ENCODE measurements at places on chromosomes 4 and X.

- no peak for DNase-seq
These were observed 1045.0 kb upstream of the ADGRL3 start for GRCh38 chr4:60155088-60155487.

DNA sequence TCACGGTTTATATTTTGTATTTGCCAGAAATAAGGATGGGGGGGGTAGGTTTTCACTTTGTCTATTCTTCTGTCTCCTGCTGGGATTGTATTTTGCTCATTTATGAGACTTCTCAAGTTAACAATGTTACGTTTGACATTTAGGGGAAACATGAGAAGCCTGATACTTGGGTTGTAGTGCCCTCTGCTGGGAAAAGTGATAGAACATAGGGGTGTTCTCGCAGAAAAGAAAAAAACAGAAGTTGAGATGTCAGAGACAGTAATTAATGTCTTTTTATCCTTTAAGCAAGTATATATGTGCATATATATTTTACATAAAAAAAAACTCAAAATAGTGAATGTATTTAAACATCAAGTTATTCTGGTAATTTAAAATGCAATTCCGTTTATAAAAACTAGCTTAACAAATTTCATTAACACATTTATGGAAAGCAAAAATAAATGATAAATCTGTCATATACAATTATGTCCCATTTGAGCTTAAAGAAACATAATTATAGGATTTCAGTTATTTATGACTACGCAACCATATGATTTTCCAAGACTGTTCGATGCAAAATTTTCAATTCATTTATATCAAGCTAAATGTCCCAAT, 46.0 kb upstream of the TMPRSS11F start:
- no peak for DNase-seq

- no peak for DNase-seq
These were observed 531.0 kb upstream of the ZFP42 start for GRCh38 chr4:187464573-187464972.

DNA sequence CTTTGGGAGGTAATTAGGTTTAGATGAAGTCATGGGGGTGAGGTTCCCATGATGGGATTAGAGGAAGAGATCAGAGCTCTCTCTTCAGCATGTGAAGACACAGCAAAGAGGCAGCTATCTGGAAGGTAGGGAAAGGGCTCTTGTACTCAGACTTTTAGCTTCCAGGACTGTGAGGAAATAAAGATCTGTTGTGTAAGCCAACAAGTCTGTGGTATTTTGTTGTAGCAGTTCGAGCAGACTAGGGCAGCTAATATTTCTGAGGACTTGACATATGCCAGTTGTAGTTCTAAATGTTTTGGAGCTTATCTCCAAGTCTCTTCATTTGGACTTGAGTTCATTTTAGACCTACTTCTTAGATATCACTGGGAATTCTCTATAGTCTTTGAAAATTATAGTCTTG, 137.3 kb upstream of the PDE5A start:
- DNase-seq: no peak

DNA sequence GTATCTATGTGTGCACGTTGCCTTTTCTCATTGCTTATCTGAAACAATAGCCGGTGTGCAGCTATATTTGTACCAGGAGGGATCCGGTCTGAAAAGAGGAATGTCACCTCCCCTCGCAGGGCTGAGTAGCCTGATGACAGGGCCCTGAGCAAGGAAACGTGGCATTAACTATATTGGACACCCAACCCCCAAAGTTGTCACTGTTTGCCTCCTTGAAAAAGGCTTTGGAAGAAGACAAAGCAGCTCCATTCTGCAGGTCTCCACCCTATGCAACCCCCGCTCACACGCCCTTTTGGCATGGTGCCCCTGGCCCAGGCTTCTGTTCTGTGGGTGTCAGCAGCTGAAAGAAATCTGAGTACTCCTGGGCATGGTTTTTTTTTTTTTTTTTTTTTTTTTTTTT, 8.2 kb downstream of the PRRG3 start:
- no peak for DNase-seq

DNA sequence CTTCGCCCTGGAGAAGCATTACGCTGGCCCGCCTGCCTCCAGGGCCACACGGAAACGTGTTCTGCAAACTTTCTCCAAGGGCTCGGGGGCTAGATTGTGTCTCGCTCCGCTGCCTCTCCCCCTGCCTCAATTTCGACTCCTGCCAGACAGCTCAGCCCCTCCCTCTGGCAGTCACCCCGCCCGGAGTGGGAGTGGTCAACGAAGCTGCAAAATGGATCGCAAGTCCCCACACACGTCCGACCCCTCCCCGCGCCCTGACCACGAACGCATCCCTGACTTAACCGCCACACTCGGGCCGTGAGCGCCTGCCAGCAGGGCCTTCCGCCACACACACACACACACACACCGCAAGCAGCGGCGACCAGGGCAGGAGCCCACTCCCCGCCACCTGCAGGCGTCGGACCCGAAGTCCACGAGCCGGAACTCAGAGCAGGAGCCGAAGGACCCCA, 47.0 kb upstream of the NKAP start:
- DNase-seq: no peak

DNA sequence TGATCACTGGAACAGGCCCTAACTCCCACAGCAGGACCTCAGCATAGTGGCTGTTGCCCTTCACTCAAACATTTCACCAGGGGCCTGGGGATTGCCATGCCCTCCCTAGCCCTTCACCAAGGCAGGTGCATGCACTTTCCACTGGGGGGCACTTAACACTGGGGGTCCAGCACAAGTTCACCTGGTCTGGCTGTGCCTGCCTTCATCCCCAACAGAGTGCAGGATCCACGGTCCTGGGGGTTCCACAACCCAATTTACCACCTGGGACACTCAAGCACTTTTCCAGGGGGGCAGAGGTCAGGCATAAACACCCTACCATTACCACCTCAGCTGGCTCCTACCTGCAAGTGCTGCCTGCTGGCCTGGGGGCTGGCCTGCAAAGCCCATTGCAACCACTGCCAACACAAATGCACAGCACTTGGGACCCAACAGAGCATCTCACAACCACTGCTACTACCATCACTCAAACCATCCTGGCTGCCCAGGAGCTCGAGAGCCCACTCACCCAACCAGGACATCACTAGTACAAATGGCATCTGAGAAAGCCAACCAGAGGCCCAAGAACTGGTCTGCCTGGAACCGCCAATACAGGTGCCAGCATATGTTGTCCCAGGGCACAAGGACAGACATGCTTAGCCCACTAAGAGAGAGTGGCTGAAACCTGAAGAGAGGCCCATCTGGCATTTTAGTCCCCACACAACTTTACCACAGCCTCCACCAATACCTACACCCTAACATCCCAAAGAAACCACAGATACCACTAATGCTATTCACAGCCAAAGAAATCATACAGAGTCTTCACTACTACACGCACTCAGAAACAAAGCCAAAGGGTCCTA, 43.1 kb downstream of the NAT8L start:
- DNase-seq: no peak

- no peak for DNase-seq
These were observed 11.7 kb downstream of the RELL1 start for GRCh38 chr4:37674439-37674838.

GRCh38 chrX:65971151-65971550, 68.7 kb downstream of the VSIG4 start:
- no peak for DNase-seq

DNA sequence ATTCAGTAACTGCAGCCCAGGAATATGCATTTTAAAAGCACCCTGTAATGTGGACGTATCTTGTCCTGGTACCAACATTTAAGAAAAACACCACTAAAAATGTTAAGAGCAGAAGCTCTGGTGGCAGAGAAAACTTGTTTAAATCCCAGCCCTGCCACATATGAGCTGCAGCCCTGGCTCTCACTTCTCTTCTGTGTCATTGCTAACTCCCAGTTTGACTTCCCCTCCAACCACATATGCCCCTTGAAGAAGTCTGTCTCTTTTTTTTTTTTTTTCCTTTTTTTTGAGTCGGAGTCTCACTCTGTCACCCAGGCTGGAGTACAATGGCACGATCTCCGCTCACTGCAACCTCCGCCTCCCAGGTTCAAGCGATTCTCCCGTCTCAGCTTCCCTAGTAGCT, 14.8 kb downstream of the LHFPL1 start:
- no peak for DNase-seq

DNA sequence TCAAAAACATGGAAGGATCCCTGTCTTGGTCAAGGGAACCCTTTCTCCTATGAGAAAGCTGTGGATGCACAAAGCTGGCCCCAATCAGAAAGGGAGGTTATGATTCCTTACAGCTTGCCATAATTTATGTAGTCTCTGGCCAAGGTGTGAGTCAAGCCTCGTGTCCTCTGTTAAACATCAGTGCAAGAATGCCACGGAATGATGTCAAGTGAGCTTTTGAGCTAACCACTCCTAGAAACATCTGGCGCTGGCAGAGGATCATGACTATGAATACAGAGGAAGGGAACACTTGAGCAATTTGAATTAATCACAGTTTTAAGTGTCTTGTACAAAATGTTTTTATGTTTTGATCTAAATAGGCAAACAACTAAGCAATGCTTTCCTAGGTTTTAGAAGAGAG, 51.5 kb upstream of the RAP2C start:
- DNase-seq: peak; percentile 93

- DNase-seq: no peak
These were observed 19.0 kb downstream of the FHL1 start for GRCh38 chrX:136166221-136166855.

DNA sequence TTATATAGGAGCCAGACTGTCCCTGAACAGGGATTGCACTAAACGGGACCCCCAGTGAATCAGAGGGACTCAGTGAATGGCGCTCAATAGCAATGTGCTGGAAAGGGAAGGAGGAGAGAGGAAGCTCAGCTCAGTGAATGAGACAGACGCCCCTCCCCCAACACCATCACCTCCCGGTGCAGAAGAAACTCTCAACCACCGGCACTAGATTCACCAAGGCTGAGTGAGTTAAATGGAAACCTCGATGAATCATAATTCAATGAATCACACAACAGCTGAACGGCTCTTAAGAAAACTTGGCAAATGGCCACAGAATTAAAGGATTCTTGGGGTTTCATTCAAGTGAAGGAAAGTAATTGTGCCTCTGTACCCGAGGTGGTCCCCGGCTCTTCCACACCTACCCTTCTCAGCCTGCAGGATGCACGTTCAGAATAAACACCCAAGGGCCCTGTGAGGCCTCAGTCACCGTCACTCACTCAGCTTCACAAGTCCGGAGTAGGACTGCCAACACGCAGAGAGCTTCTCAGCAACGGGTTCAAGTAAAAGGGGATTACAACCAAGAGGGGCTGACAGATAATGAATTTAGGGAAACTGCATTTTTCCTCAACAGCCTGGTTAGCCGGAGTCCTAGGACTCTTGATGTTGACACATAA, 29.3 kb downstream of the CRMP1 start:
- no peak for DNase-seq

- DNase-seq: no peak
These were observed 7.9 kb downstream of the HUWE1 start for GRCh38 chrX:53678667-53679066.

DNA sequence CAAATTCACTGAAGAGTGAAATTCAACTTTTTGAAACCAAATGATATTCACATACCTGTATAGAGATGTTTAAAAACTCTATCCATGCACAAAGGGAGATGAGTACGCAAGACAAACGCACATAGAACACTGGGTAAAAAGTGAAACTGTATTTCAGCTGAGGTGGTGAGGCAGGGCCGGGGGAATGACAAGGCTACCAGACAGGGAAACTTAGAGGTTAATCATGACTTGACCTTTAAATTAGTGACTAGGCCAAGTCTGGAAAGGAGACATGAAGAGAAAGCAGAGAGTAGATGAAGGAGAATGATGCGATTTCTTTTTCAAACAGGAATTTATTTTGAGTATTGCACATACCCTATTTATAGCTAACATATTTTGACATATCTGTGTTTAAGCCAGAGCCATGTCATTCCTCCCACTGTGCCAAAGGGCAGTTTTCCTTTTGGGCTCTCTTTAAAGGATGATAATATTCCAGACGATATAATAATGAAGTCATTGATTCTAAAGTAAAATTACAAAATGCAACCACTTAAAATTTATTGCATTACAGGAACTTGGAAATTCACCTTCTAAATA, 49.4 kb downstream of the ARHGEF6 start:
- no peak for DNase-seq

DNA sequence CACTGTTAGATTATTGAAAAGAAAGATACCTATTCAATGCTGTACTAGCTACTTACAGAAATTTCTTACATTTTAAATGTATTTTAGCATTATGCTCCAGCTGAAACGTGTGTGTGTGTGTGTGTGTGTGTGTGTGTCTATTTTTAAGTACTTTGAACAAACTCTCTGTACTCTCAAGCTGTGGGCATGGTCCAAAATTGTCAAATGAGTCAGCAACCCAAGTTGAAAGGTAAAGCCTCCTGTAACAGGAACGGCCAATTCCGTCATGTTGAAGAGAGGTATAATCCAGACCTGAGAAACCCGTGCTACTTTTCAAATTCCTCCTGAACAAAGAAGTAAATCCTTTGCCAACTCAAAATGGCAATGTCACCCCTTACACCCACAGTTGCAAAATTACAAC, 20.5 kb downstream of the MAOB start:
- DNase-seq: no peak

DNA sequence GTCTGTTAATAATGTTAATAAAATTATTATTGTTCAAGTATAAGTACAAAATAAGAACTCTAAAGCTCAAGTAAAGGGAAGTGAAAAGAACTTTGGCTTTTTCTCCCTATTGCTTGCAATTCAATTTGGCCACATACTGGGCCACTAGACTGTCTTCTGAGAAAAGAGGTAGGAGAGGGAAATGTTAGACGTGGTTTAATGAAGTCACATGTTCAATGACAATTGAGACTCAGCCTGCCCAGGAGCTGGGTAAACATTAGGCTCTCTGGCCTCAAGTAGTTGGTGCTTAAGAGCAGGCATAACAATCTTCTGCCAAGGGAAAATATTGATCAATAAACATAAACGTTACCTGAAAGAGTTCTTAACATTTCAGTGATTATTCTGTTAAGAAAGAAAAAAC, 15.1 kb upstream of the PRSS12 start:
- no peak for DNase-seq

DNA sequence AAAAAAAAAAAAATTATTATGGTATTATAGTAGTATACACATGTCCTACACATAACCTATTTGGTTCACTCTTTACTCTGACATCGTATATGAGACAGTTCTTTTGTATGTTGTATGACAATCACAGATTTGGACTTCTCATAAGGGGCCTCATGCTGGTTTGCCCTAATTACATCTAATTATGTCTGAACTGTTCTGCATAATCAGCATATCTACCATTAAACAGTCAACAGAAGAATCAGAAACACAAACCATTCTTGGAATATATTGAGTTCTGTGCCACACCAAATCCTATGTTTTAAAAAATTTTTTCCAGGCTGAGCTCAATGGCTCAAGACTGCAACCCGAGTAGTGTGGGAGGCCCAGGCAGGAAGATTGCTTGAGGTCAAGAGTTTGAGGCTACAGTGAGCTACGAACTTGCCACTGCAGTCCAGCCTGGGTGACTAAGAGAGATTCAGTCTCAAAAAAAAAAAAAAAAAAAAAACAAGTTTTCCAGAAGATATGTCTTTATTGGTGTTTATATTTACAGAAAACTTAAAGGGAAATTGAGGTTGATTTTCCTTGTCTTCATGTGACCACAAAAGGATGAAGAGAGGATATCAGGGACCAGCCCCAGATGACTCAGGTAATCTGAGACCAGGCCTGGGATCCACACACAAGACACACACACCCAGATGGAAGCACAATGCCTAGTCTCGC, 22.2 kb downstream of the TRIM61 start:
- no peak for DNase-seq

Data from vagina (tissue), 2 donors.